ENCODE measurements at places on chromosomes 2 and 18.

DNA sequence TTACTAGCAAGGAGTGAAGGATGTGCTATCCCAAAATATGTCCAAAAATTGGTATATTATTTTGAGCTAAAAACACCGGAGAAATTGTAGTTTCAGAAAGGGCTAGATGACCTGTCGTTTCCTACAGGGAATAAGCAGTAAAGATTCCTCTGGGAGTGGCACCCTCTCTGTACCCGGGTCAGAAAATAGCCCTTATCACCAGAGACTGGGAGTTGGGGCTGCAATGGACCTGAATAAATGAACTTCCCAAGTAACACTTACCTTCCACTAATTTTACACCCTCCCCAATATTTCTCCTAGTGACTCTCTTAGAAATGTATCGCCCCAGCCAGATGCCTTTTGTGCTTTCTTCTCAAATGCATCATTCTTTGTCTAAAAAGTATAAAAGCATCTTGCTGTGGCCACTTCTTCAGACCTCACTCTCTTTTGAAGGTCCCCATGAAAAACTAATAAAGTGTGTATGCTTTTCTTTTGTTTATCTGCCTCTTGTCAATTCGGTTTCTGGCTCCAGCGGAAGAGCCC is 734 bp upstream of the RMC1 start:
- DNase-seq, result no peak

DNA sequence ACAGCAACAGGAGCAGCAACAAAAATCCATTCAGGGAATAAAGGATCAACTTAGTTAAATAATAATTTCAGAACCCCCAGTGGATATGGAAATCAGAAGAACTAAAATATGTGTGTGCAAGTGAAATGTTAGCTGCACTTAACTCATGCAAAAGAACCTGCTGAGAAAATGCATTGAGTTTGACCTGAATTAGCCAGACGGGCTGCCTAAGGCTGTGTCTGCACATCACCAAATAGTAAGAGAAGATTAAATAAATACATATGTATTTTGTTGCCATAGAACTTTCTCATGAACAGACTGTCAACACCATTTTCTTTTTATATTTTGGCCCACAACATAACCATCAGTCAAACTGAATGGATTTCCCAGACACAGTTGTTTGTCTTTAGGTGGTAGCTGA is 262.0 kb upstream of the PIK3C3 start:
- DNase-seq, result no peak

- no peak for DNase-seq
These were observed 129.1 kb downstream of the DDX1 start for GRCh38 chr2:15720561-15721307.

- DNase-seq, result no peak
These were observed 95.3 kb upstream of the TGFA start for GRCh38 chr2:70648961-70649360.

- no peak for DNase-seq
These were observed 23.5 kb downstream of the GPD2 start for GRCh38 chr2:156459720-156460119.

GRCh38 chr2:195055996-195056395 is 601.0 kb upstream of the SLC39A10 start:
- no peak for DNase-seq

GRCh38 chr18:8212896-8213780 is 396.1 kb upstream of the RAB12 start:
- DNase-seq, result no peak

All from breast epithelium (tissue), 4 donors.